ENCODE measurements at places on chromosomes 16 and 17.

DNA sequence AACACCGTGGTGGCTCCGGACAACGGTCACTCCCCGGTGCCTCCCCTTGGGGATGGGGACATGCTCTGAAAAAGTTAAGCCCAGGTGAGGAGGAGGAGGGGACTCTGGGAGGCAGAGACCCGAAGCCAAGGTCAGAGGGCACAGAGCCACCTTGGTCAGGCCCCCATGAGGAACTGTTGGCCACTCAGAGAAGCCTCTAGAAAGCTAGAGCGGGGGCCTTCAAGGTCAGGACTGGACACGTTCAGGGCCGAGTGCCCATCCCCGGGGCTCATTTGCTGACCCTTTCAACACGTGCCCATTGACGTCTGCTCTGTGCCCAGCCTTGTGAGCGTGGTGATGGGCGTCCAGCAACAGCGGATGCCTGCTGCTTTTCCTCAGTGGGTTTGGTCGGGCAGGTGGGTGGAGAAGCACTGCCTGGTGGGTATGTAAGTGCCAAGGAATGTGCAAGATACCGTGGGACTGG, 38.2 kb downstream of the HASPIN start:
- DNase-seq, result no peak

- DNase-seq, result peak; percentile 92
These were observed 65.6 kb downstream of the XYLT1 start for GRCh38 chr16:17404941-17405689.

DNA sequence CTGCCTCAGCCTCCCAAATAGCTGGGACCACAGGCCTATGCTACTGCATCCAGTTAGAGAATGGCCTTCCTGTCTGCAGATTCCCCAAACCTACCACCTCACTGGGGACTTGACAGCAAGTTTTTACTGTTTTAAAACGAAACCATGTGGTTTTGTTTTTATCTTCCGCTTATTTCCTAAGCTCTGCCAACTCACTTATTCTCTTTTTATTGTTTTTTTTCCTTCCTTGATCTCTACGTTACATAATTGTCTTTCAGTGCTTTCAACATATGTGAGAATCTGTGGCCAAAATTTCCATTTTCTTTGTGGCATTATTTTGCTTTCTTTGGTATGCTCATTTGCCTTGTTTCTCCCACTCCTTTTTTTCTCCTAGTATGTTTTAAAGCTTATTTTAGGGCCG, 14.6 kb upstream of the SLC38A7 start:
- DNase-seq, result no peak

- DNase-seq, result no peak
These were observed 13.4 kb downstream of the ITGAM start for GRCh38 chr16:31273187-31273586.

DNA sequence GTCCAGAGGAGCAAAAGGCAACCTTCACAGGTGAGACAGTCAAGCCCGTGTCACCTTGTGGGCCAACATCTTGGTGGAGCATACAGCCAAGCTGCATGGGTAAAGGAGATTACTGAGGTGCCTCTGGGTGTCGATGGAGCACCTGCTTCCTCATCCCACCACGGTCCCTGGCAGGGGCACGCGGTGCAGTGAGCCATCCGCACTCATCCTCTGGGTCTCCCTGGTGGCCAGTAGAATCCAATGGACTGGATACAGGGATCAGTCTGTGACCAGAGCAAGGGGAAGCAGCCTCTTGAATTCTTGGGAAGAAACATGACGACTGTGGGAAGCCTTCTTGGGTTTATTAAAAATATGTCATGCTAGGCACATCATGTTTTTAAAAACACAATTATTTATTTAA, 4.8 kb upstream of the WSCD1 start:
- DNase-seq, result peak; percentile 83

- no peak for DNase-seq
These were observed 21.0 kb downstream of the PMM2 start for GRCh38 chr16:8818504-8819270.

- DNase-seq, result no peak
These were observed 25.1 kb downstream of the TSC2 start for GRCh38 chr16:2072926-2073325.

- peak; percentile 93 for DNase-seq
These were observed 1.4 kb downstream of the TRAF4 start for GRCh38 chr17:28744972-28745785.

- DNase-seq, result no peak
These were observed 17.1 kb upstream of the FAM83G start for GRCh38 chr17:19021622-19022083.

GRCh38 chr17:50558941-50559614, 1.4 kb upstream of the CACNA1G start:
- no peak for DNase-seq

DNA sequence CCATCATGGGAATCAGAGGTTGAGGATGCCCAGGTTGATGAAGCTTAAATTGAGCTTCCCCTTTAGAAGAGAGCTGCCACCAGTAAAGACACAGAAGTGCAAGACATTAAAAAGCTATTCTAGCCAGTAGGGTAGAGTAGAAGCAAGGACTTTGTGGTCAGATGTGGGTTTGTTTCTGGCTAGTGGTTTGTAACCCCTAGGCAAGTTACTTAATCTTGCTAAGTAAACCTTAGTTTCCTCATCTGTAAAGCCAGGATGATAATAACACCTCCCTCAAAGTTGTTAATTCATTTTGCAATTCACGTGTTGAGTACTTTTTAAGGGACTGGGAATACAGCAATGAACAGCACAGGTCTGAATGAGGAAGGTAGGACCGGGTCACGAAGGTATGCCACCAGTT, 3.6 kb downstream of the SNTB2 start:
- no peak for DNase-seq

DNA sequence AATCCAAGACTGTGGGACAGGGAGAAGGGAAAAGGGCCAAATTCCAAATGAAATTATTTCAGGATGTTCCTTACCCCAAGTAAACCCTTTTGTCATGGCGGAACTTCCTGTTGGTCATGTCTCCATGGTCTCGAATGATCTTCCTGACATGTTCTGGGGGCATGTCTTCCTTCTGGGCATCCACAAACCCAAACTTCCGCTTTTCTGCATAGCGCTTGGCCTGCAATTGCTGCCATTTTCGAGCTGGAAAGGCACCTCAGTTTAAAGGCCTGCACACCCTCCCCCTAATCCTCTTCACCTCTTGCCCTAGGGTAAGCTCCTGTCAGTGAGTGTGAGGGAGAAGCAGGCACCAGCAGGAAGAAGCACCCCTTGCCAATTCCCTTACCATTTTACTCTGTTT, 1.2 kb downstream of the PRPF8 start:
- DNase-seq, result peak; percentile 36

DNA sequence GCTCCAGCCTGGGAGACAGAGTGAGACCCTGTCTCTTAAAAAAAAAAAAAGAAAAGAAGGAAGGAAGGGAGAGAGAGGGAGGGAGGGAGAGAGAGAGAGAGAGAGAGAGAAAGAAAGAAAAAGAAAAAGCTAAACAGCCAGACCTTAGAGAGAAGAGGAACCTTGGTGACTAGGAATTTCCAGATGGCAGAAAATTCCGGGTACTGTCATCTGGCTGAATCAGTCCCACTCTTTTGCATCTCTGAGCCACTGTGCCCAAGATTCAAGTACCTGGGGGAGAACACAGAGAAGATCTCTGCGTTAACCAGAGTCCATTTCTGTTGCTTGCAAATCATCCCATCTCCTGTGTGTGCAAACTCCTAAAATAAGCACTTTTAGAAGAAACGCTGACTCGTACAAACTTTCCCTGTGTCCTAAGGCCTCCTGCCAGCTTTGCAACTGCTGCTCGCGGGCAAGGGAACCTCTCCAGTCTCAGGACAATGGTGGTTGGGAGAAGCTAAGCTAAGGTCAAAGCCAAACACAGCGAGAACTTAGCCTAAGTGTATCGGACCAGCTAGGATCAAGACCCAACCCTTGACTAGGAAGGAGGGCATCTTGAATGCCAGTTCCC, 18.0 kb downstream of the BMERB1 start:
- no peak for DNase-seq

DNA sequence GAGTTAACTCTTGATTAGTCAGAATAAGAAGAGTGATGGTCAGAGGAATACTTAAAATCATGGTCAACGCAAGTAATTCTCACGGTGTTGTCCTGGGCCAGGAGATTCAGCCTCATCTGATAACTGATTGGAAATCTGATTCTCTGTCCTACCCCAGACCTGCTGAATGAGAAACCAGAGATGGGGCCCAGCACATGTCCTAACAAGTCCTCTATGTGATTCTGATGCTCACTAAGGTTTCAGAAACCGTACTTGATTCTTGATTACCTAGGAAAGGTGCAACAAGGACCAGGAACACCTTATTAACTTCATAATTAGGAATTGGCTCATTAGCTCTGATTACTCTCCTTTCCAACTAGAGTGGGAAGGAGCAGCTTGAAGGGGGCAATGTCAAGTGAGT, 44.5 kb downstream of the ANKFY1 start:
- no peak for DNase-seq

- DNase-seq, result no peak
These were observed 15.8 kb upstream of the ITGAM start for GRCh38 chr16:31243734-31244670.

GRCh38 chr16:77414752-77415231, 20.0 kb downstream of the ADAMTS18 start:
- no peak for DNase-seq

GRCh38 chr17:69501591-69502468, 87.3 kb downstream of the MAP2K6 start:
- DNase-seq, result peak; percentile 32

DNA sequence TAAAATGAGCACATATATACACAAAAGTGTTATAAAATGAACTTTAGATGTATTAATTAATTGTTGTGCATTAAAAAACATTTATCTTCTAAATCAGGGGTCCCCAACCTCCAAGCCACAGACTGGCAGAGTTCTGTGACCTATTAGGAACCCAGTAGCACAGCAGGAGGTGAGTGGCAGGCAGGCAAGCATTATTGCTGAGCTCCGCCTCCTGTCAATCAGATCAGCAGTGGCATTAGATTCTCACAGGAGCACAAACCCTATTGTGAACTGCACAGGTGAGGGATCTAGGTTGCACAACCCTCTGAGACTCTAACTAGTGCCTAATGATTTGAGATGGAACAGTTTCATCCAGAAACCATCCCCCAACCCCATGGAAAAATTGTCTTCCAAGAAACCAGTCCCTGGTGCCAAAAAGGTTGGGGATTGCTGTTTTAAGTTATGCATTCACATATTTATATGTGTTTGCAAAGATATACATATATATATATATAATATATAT, 583.7 kb downstream of the KCNJ2 start:
- DNase-seq, result no peak

- no peak for DNase-seq
These were observed 2.8 kb downstream of the PKMYT1 start for GRCh38 chr16:2977440-2977839.

DNA sequence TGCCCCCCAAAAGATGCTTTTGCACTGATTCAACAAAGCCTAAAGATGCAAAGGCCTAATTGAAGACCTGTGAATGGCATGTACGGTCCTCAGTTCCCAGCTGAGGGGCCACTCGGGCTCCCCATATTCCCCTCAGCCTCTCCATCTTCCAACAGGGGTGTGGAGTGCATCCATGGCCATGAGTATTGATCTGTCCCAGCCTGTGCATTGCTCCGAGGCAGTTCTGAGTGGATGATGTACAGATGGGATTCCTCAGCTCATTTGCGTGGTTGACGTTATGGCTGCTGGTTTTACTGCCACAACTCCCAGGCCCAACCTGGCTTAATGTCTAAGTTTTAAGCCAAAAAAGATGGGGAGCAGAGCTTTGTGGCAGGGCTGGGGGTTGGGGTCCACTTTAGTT, 162.7 kb upstream of the ZNF267 start:
- DNase-seq, result no peak

GRCh38 chr17:79183293-79184158, 108.9 kb downstream of the ENGASE start:
- peak; percentile 25 for DNase-seq

GRCh38 chr17:60086818-60087591, 8.3 kb upstream of the HEATR6 start:
- DNase-seq, result no peak

- DNase-seq, result no peak
These were observed 968.1 kb upstream of the GOT2 start for GRCh38 chr16:59701963-59702930.

- no peak for DNase-seq
These were observed 202.0 kb downstream of the PARN start for GRCh38 chr16:14428043-14428442.

DNA sequence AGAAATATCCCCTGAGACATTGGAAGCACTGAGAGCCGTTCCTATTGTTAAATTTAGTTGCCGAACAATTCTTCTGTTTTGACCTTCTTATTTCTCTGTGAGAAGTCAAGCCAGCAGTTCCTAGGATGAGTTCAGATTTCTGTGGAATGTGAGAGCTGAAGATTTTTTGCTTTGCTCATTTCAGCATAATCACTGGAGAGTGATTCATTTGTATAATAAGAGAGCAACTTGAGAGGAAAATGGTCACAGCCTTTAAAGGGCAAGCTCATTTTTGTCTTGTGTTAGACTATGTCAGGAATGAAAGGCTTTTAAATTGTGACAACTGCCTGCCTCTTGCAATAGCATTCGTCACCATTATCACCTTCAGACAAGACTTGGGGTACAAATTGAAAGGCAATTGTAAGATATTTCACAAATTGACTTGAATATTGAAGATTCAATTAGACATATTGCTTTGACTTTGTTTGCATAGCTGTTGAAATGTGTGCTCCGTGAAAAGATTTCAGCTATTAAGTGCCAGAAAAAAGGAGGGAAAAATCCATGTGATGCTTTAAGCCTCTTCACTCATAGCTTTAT, 900.0 kb upstream of the GOT2 start:
- no peak for DNase-seq

DNA sequence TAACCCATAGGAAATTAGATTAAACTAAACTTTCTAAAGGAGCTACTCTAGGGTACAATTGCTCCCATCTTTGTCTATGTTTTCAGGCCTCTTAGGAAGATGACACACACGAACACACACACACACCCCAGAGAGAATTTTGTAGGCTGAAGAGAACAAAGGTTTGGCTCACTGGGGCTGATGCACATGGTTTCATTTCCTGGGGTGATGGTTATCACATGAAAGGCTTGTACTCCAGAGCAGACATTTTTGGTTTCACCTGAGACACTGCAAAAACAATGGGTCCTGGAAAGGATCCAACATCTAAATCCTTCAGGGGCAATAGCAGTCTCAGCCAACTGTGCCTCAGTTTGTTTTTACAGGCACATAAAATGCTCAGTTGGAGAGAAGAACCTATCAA, 62.8 kb downstream of the GRB7 start:
- DNase-seq, result no peak

DNA sequence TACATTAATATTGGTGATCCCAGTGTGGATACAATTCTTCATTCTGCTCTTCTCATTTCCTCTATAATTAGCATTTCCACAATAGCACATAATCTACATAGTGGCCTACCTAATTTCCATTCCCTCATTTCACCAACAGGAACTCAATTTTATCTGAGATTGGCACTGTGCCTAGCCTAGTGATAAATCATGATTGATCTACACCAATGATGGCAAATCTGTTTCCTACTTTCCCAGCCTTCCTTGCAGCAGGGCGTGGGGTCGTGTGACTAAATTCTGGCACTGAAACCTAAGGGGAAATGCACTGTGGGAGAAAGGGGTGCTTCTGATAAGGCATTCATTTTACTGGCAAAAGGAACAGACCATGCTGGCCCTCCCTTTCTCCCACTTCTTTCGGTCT, 66.6 kb upstream of the TOM1L1 start:
- no peak for DNase-seq

GRCh38 chr16:1561266-1561665, 27.8 kb downstream of the TMEM204 start:
- DNase-seq, result no peak

Data from posterior cingulate gyrus (tissue), 11 donors.